ENCODE measurements at places on chromosomes 4 and X.

GRCh38 chr4:67892905-67893304 is 9.1 kb upstream of the TMPRSS11D start:
- DNase-seq, result no peak

GRCh38 chr4:88045021-88045420 is 37.6 kb downstream of the PKD2 start:
- DNase-seq, result no peak

- DNase-seq, result no peak
Observed at GRCh38 chr4:185242749-185243533, 33.5 kb downstream of the SNX25 start.

- DNase-seq, result no peak
Observed at GRCh38 chr4:6403400-6403685, 69.1 kb downstream of the PPP2R2C start.

DNA sequence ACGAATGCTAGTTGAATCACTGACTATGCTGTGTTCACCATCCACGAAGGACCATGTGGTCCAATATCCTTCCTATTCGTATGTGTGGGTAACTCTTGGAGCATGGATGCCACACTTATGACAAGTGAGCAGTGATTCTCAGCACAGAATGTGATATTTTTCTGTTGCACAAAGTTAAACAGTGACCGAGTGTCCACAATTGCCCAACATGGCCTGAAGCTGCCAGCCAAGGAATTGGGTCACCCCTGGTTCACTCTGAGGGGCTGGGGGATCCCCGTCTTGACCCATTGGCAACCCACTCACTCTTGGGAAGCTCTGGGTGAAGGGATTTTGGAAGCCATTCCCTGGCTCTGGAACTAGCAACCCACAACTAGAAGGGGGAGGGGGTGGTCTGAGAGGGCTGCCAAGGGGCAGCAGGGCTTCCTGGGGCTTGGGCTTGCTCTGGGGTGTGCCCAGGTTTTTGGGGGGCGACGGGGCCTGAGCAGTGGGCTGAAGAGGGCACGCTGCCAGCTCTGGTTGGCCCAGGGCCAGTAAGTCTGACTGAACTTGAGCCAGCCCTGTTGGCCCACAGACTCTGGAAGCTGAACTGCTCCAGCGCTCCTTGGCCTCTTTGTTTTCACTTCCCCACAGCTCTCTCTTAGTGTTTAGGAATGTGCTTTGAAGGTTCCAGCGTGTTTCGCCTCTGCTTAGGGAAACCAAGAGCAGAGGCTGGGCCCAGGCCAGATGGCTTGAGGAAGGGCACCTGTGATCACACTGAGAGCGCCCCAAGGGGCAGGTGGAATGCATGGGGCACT is 43.1 kb upstream of the BCOR start:
- DNase-seq, result no peak

DNA sequence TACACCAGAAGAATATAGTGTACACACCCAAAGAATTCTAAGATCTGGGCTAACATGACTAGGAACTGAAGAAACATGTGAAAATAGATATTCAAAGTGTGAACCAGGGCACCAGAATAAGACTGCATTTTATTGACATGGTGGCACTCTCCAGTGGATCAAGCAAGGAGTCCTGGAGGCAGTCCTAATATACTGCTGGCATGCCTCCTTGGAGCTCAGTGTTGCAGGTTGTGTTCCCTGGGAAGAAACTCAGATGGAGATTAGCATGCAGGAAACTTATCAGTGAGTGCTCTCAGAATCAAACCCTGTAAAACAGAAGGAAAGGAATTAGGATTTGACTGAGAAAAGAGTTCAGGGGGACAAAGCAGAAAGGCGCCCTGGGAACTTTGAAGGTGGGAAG is 105.1 kb downstream of the CXCL13 start:
- DNase-seq, result no peak

DNA sequence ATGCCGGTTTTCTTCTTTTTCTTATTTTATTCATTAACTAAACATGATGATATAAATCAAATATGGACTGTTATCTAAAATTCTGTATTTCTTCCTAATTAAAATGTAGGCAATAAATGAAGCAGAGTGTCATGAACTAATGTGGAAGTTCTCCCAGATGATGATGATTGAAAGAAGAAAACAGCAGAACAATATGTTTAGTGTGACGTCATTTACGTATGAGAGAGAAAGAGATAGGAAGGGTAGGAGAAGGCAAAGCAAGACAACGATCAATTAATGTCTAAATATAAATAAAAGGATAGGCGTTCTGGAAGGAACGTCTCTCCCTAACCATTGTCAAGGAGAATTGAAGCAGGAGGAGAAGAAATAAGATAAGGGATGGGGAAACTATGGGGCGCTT is 105.2 kb downstream of the NEUROG2 start:
- no peak for DNase-seq

- DNase-seq, result no peak
Observed at GRCh38 chr4:40265910-40266274, 69.1 kb downstream of the RHOH start.

DNA sequence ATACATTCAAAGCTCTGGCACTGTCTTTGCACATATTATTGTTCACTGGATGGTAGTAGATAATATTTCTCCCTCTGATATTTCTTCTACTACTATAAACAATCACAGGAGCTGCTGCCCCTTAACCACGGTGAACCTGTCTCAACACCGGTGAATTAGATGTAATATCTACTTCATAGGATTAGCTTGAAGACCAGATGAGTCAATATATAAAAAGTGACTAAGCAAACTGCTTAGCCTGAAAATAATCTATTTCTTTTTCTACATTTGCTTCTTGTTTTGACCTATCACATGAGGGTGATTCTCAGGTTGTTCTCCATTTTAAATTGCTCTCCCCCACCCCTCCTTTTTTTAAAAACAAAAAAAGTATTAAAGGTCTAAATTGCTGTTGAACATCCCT is 645.5 kb downstream of the ANKRD50 start:
- DNase-seq, result no peak

- no peak for DNase-seq
Observed at GRCh38 chrX:20521222-20521621, 254.5 kb upstream of the RPS6KA3 start.

- no peak for DNase-seq
Observed at GRCh38 chr4:162959046-162959445, 207.6 kb downstream of the NAF1 start.

GRCh38 chr4:3249711-3250437 is 915 bp downstream of the MSANTD1 start:
- DNase-seq, result no peak

DNA sequence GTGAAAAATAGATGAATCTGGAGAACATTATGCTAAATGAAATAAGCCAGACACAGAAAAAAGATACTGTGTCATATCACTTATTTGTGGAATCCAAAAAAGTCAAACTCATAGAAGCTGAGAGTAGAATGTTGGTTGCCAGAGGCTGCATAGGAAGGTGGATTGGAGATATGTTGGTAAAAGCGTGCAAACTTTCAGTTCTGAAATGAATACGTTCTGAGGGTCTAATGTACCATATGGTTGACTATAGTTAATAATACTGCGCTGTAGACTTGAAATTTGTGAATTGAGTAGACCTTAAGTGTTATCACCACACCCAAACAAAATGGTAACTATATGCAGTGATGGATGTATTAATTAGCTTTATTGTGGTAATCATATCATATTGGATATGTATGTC is 45.0 kb upstream of the UPRT start:
- DNase-seq, result no peak

- no peak for DNase-seq
Observed at GRCh38 chr4:155696726-155697125, 30.1 kb downstream of the GUCY1A1 start.

GRCh38 chrX:109312757-109313156 is 169.1 kb downstream of the GUCY2F start:
- DNase-seq, result no peak

DNA sequence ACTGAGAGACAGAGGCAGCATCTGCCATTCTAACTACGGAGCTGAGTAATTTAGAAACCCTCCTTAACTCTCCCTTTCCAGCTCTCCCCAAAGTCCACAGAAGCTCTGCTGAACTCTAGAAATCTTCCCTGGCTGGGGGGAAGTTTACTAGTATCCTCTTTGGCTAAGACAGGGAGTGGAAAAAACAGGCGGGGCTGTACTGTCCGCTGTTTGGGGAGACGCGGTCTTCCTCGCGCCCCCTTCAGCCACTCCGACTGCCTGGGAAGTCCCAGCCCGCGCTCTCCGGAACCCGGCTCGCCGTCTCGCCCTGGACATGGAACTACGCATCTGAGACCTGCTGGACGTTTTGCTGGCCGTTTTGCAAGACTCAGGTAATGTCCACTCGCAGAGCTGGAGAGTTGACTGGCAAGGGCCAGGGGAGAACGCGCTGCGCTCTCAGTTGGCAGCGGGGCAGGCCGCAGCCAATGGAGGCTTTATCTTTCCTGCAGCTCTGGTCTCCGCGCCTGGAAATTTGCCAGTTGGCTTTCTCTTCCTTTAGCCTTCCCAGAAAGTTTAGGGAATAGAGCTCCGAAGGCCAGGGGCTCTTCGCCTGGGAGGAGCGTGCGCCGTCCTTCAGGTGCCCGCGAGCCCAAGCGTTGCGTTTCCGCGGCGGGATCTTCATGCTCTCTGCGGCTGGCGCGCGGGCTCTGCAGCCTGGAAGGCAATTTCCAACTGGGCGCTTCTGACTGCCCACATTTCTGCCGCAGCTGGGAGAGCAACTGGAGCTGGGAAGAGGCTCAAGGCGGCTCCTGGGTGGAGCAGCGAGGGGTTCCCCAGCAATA is 892 bp downstream of the IL1RAPL2 start:
- no peak for DNase-seq

DNA sequence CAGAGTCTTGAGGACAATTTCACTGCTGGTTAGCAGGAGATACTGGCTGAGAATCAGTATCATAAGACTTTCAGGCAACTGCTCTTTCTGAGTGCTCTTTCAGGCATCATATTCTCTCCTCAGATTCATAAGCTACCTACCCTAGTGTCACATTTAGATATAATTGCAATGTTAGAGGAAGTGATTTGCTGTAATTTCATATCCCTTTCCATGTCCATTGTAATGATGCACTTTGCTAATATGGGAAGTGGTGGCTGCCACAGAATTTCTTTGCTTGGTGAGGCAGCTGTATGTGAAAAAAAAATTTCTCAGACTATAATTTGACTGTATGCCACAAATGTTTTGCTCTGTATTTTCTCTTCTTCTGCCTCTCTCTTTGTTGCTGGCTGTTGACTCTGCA is 63.3 kb downstream of the DOCK11 start:
- no peak for DNase-seq

DNA sequence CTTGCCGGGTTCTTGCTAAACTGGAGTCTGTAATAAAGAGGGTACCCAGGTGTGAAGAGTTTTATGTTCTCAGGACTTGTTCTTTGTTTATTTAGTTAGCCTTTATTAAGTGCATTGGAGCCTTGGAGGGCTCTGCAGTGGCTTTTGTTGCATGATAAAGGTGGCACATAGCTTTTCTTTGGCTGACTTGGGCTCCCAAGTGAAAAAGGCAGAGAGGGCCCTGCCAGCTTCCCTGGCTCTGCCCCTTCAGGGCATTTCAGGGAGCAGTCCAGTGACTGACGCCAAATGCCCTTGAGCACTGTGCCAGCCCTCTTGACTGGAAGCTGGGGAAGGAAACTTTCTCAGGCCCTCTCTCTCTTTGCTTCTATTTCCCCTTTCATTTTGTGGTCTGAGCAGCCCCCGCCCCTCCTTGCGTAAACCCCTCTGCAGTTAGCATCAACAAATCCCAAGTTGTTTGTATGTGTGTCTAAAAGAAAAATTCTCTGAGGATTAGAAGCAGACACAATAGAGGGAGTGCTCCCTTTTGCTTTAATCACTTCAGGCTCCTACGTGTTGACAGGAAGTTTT is 152.2 kb downstream of the NHS start:
- no peak for DNase-seq

- DNase-seq, result no peak
Observed at GRCh38 chr4:147547314-147548056, 66.6 kb downstream of the EDNRA start.

GRCh38 chr4:59063015-59063720 is 1953.0 kb upstream of the IGFBP7 start:
- DNase-seq, result no peak

GRCh38 chrX:17537723-17538243 is 162.8 kb downstream of the NHS start:
- DNase-seq, result no peak

GRCh38 chr4:127624173-127624572 is 8.6 kb upstream of the INTU start:
- DNase-seq, result no peak

- DNase-seq, result no peak
Observed at GRCh38 chrX:6279277-6279909, 50.7 kb upstream of the NLGN4X start.

DNA sequence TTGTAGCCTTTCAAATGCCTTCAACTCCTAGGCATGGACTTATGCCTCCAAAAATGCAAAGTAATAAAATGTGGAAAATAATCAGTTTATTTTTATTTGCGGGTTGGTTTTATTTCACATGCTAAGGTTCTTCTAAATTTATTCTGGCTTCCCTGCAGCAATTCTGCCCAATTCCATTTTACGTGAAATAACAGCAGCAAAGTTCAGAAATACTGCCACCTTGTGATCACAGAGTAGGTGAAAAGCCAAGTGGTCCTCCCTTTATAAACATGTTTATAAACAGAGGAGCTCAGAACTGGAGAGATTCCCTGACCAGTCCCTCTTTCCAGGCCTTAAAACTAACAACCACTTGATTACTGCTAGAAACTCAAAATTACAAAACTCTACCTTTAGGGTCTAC is 14.7 kb upstream of the DCHS2 start:
- peak; percentile 17 for DNase-seq

DNA sequence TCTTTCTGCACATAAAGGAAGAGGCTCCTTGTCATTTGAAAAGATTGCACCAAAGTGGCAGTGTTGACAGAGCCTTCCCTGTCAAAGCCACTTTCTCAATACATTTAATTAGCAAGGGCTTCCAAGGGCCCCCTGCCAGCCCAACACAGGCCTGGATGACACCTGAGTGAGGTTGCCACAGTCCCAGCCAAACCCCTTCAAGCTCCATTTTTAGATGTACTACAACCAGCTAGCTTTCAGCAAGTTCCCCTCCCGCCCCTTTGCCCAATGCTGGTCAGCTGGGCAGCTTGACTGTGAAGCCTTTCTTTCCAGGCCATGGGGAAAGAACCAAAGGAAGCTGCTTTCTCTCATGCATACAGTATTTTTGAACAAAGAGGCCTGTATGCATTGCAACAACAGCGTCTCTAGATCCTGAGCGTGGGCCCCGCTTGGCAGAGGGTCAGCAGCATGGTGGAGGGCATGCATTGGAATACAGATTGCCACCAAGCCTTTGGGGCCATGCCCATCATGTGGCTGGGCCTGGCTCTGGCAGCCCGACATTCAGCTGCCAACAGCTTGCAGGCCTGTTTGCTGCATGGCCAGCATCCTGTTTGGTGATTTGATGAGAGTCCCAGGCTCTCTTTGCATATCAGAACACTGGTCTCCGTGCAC is 261.1 kb upstream of the GATB start:
- DNase-seq, result no peak

- DNase-seq, result no peak
Observed at GRCh38 chr4:31086756-31087330, 366.7 kb downstream of the PCDH7 start.

GRCh38 chr4:1608196-1608820 is 75.8 kb downstream of the FAM53A start:
- no peak for DNase-seq

GRCh38 chrX:129790808-129791207 is 11.1 kb downstream of the SASH3 start:
- DNase-seq, result no peak
